ENCODE measurements at places on chromosomes 12 and 14.

GRCh38 chr12:50980545-50980944 lies 28.2 kb downstream of the HIGD1C start:
- DNase-seq, result no peak

GRCh38 chr12:33926095-33926494 lies 96.2 kb upstream of the ALG10 start:
- DNase-seq, result no peak

DNA sequence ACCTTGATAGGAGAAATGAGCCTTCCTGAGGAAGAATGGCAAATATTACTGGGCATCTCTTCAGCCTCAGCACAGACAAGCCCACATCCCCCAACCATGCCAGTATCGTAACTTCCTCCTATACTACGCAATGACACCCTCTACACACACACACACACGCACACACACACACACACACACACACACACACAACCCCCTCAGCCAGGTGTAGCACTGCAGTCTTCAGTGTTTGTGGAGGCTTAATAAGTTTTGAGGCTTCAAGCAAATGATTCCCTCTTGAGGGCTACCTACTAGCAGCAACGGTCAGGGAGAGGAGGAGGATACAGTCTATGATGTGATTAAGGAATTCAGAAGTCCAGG lies 1.6 kb downstream of the DGKA start:
- DNase-seq, result peak; percentile 48

DNA sequence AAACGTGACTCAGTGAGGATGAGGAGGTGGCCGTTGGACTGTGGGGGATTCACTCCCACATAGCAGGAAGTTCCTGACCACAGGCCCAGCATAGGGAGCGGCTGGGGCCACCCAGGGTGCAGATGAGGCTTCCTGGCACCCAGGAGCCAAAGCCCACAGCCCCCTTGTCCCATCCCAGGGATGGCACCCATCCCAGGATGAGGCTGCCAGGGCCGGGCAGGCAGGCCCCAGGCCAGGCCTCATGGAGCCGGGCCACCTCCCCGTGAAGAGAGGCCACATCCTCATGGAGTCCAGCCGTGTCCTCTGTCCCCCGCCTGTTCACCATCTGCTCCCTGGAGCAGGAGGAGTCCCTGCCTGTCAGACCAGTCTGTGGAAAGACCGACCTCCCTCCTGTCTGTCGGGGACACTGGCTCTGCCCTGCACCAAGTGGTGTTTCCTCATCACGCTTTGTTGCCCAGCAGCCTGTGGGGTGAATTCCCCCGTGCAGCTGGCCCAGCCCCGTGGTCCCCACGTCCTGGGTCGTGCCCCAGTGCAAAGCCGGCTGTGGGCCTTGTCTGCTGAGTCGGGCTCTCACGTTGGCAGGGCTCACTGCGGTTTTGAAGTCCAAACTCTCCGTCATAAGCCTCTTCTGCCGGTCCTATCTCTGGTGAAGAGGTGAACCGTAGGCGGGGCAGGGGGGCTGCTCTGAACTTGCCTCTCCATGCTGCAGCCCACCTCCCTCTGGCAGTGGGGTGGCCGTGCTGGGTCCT lies 24.5 kb downstream of the MMP17 start:
- DNase-seq, result no peak

- no peak for DNase-seq
Measured at GRCh38 chr12:123808167-123808566, 46.1 kb downstream of the DNAH10 start.

- peak; percentile 36 for DNase-seq
Measured at GRCh38 chr12:47190271-47190750, 110.6 kb upstream of the AMIGO2 start.

DNA sequence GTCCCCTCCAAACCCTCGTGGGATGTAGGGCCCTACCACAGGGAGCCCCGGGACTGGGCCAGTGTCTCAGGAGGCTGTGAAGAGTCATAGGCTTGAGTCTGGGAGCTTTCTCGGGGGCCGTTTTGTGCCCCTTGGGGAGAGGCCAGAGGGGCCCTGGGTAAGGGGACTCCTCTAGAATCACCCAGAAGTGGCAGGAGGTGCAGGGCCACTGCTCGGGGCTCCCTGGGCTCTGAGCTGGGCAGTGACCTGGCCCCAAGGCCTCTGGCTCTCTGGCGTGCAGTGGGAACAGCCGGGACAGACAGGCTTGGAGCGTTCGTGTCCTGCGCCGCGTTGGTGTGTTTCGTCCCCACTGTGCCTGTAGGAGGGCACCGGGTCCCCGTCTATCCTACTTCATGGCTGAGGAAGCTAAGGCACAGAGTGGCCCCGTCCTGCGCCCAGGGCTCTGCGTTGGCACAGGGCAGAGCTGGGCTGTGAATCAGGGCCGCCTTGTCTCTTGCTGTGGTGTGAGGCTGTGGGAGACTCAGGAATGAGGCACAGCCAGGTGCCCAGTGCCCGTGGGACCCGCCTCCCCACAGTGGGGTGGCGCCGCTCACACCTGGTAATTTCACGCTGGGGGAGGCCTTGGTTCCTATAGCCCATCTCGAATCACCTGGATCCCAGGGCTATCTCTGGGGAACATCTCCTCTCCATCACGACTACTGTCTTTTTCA lies 23.8 kb upstream of the KIF26A start:
- DNase-seq, result peak; percentile 0

GRCh38 chr14:51862860-51863259 lies 2.4 kb downstream of the GNG2 start:
- no peak for DNase-seq

- no peak for DNase-seq
Measured at GRCh38 chr14:58812050-58812910, 174.5 kb downstream of the DACT1 start.

DNA sequence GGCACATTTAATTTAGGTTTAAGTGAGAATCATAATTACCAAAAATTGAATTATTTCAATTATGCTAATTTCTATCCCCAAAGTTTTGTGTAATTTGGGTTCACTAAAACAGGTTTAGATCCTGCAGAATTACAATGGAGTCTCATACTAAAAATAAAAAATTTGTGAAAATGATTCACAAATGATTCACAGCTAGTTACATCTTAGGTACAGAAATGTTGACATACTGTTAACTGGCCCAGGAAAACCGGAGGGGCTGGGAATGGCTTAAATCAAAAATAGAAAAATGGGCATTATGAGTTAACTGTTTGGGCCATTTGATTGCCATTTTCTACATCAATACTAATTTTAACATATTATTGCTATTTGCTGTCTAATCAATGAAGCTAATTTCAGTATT lies 76.1 kb downstream of the RMST start:
- DNase-seq, result no peak

DNA sequence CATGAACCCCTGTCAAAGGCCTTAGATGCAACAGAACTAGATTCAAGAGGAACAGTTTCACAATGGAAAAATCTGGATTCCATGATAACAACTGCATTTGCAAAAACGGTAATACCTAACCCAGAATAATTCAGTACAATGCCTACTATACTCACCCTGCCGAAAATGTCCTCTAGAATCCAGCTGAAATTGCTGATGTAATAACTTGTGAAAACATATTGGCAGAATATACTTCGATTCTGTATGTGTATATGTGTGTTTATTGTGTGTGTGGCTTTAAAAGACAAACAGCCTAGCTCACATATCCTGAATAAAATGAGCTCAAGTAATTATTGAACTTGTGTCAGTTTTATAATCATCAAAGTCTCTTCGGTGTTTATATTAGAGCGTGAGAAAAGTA lies 46.0 kb downstream of the PHLDA1 start:
- no peak for DNase-seq

DNA sequence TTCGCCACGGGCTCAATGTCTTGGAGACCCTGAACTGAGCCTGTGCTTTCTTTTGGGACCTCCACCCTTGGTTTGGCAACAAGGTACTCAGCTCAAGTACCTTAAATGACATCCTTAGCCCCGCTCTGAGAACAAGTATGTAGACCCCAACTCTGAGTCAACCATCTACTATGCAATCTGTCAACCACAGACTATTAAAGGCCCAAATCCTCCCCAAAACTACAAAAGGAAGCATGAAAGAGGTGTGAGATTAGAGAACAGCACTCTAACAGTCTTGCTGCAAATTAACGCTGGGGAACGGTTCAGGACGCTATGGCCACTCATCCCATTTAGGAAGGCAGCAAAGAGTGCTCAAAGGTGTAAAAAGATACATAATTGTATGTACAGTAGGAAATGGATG lies 52.1 kb downstream of the CCDC88C start:
- no peak for DNase-seq

GRCh38 chr14:23719225-23719985 lies 83.2 kb downstream of the DHRS2 start:
- no peak for DNase-seq

DNA sequence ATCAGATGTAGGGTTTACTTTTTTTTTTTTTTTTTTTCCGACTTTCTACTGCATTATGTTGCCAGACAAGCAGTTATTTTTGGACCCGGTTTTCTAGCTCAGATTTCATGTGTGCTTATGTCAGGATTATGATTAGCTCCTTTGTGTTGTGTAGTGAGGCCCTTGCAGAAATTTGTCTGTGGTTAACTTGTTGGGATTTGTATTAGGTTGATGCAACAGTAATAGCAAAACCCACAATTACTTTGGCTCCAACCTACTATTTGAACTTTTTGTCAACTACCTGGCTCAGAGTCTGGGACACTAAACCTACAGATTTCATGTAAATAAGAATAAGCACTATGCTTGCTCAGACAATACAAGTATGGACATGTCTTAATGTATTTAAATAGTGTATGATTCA lies 44.1 kb upstream of the KCNJ8 start:
- DNase-seq, result no peak

- DNase-seq, result no peak
Measured at GRCh38 chr12:40158592-40159111, 52.8 kb upstream of the SLC2A13 start.

DNA sequence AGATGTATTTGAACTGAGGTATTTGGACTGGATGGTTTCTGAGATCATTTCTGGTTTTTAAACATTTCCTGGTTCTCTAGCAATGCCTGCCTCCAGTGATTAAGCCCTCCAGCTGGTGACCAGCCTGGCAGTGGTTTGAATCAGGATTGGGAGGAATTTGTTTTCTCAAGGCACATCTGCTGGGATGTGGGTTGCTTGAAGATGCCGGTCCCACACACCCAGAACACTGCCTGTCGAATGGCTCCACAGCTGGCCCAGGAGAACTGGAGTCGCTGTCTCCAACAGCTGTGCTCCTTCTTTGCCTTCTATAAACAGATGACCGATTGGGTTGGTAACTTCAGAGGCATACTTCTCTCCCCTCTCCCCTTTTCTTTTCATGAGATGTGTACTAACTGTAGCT lies 258.0 kb upstream of the DDHD1 start:
- no peak for DNase-seq

DNA sequence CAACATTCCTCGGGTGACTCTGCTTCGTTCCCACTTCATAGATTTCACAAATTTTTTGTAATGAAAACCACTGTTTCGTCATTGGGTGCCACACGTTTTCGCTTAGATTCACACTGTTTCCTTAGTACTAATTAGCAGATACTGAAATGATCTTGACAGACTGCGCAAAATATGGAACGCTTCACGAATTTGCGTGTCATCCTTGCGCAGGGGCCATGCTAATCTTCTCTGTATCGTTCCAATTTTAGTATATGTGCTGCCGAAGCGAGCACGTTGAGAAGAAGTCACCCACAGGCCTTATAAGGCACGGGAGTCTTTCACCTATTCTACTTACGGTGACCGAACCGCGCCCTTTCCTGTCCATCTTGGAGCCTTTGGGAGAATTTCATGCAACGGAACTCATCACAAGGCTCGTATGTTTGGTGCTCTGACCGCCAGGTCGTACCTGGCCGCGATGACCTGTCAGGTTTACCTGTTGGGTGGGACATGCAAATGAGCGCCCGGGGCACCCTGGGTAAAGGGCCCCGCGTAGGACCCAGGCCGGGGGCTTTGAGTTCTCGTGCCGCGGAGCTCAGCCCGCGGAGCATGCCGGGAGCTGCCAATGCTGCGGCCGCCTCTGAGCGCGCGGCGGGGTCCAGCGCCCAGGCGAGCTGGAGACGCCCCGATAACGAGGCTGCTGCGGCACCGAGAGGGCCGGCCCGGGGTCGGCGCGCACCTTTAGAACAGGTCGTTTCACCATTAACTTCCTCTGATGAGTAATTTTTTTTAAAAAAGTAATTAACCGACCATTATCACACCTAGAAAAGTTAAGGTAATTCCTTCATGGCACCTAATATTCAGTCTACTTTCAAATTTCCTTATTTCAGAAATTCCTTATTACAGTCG lies at the start of gene RNU6-8:
Gene RNU6-8 (minus strand): TSS at position 272 of the 885 bp plus-strand sequence.
- DNase-seq, result peak; percentile 87

Measured in stimulated activated CD4-positive, alpha-beta T cell treated with anti-CD3 and anti-CD28 coated beads, Interleukin-4, amount 100 ng/mL, for 1 hour (primary cell).